Amniotic epithelial cell (primary cell): ENCODE measurements at places on chromosomes 4 and X.
A peak's percentile ranks its signal among the peaks of the same experiment; 100 is the strongest.

DNA sequence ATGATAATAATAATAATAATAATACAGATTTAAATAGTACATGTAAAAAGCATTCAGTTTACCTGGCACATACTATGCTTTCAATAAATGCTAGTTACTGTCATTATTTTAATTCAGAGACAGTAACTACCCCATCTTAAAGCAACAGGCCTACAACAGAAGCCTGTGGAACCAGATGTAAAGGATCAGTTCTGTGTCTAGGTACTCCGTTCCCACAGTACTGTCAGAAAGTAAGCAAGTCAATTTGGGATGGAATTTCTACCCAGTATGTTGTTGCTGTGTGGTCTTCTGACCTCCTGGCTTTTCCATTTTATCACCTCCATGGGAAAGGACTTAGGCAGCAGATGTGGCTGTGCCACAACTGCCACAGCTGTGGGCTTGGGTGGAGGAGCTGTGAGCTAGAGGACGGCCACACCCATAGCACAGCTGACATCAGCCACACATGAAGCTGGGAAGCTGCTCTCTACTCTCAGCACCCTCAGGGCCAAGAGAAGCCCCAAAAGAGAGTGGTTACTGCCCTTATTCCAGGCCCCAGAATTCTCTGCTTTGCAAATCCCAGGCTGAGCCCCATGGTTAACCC is 102.8 kb downstream of the CBR4 start:
- no peak for DNase-seq

GRCh38 chrX:141158084-141158483 is 18.8 kb downstream of the LDOC1 start:
- DNase-seq: no peak

DNA sequence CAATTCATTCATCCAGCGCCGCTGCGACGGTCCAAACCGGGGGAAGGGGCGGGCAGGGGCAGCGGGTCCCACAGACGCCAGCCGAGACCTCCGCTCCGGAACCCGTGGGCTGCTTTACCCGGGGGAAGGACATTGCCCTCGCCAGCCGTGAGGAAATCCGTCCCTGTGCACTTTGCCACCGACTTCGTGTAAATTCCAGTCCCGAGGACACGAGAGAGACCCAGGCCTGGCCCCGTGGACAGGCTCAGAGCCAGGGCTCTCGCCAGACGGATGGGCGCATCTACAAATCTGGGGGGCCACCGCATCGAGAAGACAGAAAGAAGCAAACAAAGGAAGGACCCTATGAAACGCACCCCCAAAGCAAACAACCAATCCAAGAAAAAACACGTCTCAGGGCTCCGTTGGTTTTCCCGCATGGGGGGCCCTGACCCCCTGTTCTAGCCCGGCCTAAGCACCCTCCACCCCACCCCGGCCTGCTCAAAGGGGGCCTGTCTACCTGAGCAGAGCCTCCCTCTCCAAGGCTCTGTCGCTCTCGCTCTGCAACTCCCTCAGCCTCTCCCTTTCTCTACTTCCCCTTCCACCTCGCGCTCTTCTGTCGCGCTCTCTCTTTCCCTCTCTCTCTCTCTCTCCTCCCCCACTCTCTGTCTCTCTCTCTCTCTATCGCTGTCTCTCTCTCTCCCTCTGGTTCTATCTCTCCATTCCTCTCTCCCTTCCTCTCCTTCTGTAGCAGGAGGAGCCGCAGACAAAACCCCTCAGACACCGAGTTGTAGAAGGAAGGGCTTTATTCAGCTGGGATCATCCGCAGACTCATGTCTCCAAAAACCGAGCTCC is 11.3 kb downstream of the FRG2 start:
- DNase-seq: no peak

DNA sequence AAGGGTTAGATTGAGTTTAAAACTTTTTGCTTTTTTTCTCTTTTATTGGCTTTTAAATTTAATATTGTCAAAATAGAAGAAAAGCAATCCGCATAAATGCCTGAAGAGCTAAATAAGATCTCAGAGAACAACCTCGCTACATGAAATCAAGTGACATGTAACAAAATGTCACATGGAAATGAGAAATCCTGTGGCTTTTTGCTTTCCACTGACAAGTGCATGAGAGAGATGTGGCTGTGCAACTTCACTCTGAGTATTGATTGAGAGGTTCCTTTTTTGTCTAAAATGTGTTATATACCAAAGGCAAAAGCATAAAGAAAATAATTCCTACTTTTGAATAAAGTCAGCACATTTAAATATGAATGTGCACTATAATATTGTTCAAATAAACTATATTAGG is 263.5 kb downstream of the MAPK10 start:
- no peak for DNase-seq

DNA sequence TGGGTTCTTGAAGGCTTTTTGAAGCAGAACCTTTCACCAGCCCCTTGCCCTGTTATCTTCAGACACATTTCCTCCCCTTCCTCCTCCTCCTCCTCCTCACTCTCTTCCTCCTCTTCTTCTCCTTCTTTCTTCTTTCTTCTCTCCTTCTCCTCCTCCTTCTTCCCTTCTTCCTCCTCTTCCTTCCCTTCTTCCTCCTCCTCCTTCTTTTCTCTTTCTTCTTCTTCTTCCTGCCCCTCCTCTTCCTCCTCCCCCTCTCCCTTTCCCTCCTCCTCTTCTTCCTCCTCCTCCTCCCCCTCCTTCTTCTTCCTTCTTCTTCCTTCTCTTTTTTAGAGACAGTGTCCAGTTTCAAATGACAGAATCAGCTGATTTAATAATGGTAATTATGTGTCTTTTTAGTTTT is 226.0 kb downstream of the DKK2 start:
- DNase-seq: no peak

- DNase-seq: no peak
These were observed 344.5 kb upstream of the NR3C2 start for GRCh38 chr4:148786699-148787098.

- no peak for DNase-seq
These were observed 824 bp upstream of the UGDH start for GRCh38 chr4:39528061-39528465.

GRCh38 chr4:24126776-24127175 is 236.9 kb upstream of the PPARGC1A start:
- DNase-seq: no peak

- DNase-seq: peak; percentile 12
These were observed 7.7 kb downstream of the GAK start for GRCh38 chr4:924107-925096.

- DNase-seq: no peak
These were observed 179.7 kb downstream of the STIM2 start for GRCh38 chr4:27040356-27040755.

DNA sequence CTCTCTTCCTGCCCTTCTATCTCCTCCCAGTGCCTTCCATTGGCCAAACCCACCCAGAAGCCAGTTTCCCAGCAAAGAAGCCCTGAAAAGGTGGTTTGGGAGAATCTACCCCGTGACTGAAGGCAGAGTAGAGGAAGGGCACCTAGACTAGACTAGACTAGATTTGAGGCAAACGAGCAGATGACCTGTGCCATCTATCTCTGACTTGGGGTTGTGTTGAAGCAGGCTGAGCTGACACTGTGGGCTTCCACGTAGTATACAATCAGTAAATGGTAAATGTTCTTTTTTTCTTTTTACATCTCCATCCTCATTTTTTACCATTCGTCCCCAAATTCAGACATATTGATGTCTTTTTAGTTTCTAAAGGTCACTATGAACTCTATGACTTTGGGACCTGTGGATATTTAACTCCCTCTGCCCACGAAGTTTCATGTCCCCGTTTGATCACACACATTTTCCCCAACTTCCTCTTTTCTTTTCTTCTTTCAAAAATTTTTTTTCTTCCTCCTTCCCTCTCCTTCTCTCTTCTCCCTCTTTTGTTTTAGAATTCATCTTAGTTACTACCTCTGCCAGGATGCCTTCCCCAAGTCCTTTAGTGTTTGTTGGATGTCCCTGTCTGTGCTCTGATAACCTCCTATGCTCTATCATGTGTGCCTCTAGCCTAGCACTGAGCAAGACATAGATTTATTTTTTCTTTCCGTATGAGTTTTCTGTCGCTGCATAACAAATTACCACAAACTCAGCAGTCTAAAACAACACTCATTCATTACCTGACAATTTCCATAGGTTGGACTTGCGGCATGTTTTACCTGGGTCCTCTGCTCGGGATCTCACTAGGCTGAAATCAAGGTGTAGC is 6.2 kb upstream of the AFF1 start:
- DNase-seq: no peak

DNA sequence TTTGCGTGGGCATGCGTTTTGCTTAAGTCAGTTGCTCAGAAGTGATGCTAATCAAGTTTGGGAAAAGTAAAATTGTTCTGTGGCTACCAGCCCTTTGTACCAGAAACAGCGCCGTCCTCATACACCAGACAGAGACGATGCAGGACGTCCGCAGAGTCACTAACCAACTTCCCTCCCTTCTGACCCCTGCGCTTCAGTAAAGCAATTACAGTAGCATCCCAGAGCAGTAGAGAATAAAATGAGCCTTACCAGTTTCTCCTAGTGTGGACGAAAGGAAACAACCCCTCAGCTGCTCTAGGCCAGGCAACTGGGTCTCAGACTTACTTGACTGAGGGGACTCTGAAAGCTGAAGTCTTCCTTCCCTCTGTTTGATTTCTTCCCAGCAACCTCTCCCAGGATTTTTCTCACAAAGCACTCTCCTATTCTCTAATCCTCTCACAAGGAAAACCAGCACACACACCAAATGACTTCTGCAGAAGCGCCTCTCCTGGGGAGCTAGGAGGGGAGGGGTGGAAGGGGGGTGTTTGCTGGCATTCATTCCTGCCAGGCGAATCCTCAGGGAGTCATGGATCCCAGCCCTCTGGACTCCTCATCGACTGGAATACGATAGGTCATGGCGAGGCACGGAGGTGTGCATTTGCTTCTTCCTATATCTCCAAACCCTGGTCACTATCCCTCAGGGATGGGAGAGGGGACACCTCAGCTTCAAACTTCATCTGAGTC is 56.0 kb upstream of the MID1 start:
- no peak for DNase-seq

DNA sequence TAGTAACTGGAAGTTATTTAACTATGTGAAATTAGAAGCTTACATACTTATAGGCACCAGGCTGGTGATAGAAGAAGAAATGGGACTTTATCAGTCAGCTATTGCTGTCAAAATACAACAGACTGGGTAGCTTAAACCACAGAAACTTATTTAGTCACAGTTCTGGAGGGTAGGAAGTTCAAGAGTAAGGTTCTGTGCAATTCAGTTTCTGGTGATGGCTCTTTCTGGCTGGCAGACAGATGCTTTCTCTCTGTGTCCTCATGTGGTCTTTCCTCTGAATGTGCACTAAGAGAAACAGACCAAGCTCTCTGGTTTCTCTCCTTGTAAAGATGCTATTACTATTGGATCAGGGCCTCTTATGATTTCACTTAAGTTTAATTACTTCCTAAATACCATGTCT is 92.1 kb upstream of the ANKRD50 start:
- DNase-seq: peak; percentile 11
